Stimulated activated CD8-positive, alpha-beta memory T cell treated with anti-CD3 and anti-CD28 coated beads, Interleukin-15, amount 100 ng/mL, for 1 hour (primary cell): ENCODE measurements at places on chromosomes 11 and 22.

GRCh38 chr11:12529793-12530192 is 144.4 kb upstream of the TEAD1 start:
- DNase-seq, result no peak

DNA sequence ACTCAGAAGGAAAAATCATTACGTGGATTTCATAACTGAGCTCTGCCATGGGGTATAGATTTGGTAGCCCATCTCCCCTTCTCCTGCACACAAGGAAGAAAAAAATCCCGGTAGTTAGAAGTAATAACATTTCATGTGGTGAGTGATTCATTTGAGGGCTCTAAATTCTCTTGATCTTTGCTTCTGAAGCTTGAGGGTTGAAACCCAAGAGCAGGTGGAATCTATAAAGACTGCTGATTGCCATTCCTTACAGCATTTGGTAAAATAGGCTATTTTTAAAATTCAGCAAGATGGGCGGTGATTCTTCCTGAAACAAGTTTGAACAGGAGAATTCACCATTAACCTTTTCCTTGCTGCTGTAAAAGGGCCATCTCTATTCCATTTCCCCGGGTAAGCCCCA is 266.1 kb downstream of the CADM1 start:
- DNase-seq, result no peak

GRCh38 chr11:122853971-122854446 is 15.7 kb downstream of the CRTAM start:
- no peak for DNase-seq

- no peak for DNase-seq
These were observed 44.4 kb upstream of the CHKA start for GRCh38 chr11:68165601-68166000.

DNA sequence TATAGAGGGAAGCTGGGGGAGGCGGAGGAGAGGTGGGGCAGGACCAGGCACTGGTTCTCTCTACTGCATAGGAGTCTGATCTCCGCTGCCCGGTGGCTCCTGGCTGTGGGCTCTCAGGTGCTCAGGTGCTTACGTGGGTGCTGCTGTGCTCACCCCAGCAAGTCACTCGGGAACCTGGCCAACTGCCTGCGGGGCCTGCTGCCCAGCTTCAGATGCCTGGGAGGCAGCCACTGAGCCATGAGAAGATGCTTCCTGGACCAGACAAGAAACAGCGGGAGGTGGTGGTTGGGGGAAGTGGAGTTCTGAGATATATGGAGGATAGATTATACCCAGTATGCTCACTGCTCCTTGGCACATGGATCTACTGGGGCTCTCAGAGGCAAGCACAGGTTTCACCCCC is 1303.4 kb downstream of the TBC1D22A start:
- DNase-seq, result no peak

DNA sequence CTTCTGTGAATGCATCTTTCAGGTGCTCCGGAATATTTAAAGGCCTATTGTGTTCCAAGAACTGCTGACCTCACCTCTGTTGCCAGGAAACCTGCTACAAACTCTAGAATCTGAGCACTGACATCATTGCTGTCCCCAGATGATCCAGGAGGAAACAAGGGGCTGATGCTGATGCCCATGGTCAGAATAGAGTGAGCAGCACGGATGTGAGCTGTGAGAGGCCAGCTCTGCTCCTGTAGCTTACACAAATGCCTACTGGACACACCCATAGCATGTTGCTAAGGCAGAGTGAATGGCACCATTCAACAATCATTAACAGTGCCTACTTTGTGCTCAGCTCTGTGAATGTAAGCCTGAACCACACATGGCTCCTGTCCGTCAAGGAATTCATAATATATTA is 276.7 kb upstream of the API5 start:
- no peak for DNase-seq

- DNase-seq, result no peak
These were observed 424.1 kb upstream of the TENM4 start for GRCh38 chr11:79864882-79865281.

GRCh38 chr11:11532574-11532973 is 89.2 kb downstream of the GALNT18 start:
- no peak for DNase-seq

DNA sequence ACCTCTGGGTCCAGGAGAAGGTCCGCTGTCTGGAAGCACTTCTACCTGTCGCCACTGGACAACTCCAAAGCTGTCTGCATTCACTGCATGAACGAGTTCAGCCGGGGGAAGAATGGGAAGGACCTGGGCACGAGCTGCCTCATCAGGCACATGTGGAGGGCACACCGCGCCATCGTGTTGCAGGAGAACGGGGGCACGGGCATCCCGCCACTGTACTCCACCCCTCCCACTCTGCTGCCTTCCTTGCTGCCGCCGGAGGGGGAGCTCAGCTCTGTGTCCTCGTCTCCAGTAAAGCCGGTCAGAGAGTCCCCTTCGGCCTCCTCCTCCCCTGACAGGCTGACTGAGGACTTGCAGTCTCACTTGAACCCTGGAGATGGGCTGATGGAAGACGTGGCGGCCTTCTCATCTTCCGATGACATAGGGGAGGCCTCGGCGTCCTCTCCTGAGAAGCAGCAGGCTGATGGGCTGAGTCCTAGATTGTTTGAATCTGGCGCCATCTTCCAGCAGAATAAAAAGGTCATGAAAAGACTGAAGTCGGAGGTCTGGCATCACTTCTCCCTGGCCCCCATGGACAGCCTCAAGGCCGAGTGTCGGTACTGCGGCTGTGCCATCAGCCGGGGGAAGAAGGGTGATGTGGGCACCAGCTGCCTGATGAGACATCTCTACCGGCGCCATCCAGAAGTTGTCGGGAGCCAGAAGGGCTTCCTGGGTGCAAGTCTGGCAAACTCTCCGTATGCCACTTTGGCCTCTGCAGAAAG is 31.0 kb downstream of the ZBED4 start:
- no peak for DNase-seq

GRCh38 chr11:129192150-129192549 is at the start of gene ARHGAP32:
TSS of gene ARHGAP32 (minus strand) at chr11:129192325. CDS start at chr11:129192198, 127 bp downstream.
- no peak for DNase-seq

DNA sequence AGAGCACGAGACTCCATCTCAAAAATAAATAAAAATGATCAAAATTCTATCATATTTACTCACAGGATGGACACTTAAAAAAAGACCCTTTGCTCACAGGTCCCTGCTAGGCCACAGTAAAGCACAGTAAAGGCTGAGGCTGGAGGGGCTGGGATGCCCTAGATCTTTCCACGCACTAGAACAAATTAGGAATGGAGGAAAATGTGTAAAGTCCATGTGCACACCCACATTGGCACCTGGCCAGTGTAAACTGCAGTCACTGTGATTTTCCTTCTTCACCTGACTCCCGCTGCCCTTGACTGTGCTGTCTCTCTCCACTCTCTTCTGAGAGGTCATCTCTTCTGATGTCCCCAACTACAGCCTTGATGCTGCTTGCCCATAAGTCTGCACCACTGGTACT is 195.5 kb downstream of the EFCAB6 start:
- DNase-seq, result no peak
